ENCODE measurements at places on chromosomes 1 and 21.
A peak's percentile ranks its signal among the peaks of the same experiment; 100 is the strongest.

- no peak for DNase-seq
Observed at GRCh38 chr1:112237983-112238545, 157.9 kb upstream of the CTTNBP2NL start.

GRCh38 chr1:180923021-180923841 is 10.5 kb downstream of the KIAA1614 start:
- peak; percentile 48 for DNase-seq

DNA sequence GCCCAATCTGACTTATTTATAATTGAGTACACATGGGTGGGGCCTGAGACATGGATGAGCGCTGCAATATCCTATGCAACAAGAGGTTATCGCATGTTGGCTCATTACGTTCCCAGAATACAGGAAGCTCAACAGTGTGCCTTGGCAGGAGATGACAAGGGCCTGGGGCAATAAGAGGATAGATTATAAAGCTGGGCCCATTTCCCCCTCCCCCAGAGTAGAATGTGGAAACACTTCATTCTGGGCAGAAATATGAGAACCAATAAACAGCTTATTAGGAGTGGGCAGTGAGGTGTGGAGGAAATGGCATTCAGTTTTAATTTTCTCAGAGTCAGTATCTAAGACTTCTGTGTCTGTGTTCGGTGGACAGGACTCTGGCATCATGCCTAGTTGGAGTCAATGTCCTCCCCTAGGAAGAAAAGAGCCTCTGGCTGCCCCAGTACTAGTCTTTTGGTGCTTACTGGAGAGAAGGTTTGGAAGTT is 92.8 kb downstream of the PIK3R3 start:
- DNase-seq, result no peak

DNA sequence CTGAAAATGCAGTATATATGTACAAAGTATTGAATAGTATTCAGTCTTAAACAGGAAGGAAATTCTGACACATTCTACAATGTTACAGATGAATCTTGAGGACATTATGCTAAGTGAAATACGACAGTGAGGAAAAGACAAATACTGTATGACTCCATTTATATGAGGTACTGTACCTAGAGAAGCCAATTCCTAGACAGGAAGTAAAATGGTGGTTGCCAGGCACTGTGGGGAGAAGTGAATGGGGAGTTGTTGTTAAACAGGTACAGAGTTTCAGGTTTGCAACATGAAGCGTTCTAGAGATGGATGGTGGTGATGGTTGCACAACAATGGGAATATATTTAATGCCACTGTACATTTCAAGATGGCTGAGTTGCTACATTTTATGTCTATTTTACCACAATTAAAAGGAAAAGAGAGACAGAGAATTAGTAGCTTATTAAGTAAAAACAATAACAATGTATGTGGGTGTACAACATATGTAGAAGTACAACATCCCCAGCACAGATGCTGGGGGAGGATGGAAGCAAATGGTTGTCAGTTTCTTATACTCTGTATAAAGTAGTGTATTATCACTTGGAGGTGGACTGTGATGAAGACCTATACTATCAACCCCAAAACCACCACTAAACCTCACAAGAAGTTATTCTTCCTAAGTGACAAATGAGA is 3.9 kb upstream of the RAB4A start:
- DNase-seq, result no peak

GRCh38 chr1:206467915-206468314 is 2.4 kb upstream of the IKBKE start:
- peak; percentile 24 for DNase-seq

GRCh38 chr1:27307874-27308598 is 13.9 kb upstream of the TMEM222 start:
- no peak for DNase-seq

Data from NAMALWA (cell line).